B cell (primary cell): ENCODE measurements at places on chromosomes 7 and 10.

DNA sequence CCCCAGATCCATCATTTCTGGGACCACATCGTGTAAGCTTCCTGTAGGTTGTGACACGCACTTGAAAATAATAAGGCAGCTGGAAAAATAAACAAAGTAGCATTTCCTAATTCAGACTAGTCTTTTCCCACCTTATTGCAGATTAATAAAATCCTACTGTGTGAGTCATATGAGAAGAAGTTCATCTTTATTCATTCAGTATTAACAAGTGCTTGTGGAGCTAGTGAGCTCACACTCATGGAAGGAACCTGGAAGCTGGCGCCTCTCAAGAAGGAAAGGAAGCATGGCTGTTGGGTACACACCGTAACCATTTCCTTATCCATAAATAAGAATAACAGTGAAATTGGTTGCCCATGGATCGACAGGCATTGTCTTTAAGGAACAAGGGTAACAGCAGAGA is 152.6 kb upstream of the PFKP start:
- DNase-seq: no peak

GRCh38 chr7:42348071-42348470 is 111.1 kb upstream of the GLI3 start:
- no peak for DNase-seq

GRCh38 chr10:1454428-1454827 is 282.9 kb downstream of the ADARB2 start:
- DNase-seq: peak; percentile 87

GRCh38 chr7:12870219-12870618 is 182.8 kb downstream of the ARL4A start:
- DNase-seq: no peak

DNA sequence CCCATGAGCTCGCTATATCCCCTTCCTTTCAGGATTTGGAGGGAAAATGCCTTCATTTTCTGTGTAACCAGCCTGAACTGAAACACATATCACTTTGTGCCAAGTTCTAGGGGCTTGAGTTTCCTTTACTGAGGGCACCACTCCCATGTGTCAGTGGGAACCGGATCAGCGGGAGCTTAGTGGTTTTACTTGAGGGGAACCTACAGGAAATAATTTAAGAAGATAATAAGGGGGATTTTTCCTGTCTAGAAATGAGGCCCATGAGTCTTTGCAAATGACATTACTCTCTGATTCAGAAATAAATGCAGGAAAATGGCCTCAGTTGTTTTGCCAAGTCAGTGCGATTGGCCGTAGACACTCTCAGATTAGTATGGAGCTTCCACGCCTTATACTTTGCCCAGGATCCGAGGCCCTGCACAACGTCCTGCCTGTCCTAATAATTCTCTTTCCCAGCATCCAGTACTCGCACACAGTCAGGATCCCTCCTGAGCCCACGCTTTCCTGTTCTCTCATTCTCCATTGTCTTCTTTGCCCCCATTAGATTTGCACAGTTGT is 86.4 kb upstream of the LYZL1 start:
- DNase-seq: no peak

DNA sequence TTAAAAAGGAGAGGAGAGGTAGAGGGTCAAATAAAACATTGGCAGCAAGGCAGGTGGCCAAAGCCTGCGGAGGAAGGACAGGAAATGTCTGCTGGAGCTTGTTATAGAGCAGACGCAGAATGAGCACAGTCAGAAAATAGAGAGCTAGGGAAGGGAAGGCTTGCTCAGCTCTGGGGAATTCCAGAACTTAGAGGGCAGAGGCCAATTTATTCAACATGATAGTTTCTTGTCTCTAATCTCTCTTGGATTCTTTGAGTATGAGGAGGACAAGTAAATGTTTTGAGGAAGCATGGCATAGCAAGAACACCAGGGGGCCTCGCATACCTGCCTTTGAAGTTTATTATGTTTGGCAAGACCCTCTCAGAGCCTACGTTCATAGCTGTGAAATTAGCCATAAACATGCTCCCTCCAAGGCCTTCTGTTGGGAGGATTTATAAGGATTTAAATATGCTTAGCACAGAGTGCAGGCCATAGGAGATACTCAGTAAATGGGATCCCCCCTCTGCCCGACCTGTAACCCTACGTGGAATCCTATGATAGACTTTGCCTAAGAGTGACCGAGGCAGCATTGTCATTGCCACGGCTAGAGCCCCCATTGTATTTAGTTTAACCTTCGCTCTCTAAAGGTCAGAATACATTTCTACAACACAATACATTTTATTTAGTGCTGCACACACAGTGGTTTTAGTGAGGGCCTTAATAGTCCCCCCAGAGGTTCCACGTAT is 293.9 kb downstream of the CCDC3 start:
- DNase-seq: peak; percentile 41

GRCh38 chr10:38007991-38008390 is 2.5 kb upstream of the ZNF33A start:
- DNase-seq: no peak

- no peak for DNase-seq
Observed at GRCh38 chr10:113454341-113455061, 98.4 kb upstream of the HABP2 start.

DNA sequence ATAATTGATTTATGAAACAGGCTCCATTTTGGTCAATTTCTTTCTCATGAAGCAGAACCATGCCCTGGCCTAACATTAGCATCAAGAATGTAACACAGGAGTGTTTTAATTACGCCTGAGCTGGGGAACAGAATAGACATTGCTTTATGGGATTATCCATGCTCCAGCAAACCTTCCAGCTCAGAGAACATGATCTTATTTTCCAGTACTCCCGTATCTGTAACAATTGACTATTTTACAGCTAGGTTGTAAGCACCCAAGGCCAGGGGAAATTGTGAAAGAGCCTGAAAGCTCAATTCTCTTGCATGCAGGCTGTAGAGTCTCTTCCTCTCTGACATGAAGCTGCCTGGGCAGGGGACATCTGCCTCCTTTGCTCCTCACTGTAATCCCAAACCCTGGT is 30.8 kb upstream of the CRYGN start:
- DNase-seq: no peak

DNA sequence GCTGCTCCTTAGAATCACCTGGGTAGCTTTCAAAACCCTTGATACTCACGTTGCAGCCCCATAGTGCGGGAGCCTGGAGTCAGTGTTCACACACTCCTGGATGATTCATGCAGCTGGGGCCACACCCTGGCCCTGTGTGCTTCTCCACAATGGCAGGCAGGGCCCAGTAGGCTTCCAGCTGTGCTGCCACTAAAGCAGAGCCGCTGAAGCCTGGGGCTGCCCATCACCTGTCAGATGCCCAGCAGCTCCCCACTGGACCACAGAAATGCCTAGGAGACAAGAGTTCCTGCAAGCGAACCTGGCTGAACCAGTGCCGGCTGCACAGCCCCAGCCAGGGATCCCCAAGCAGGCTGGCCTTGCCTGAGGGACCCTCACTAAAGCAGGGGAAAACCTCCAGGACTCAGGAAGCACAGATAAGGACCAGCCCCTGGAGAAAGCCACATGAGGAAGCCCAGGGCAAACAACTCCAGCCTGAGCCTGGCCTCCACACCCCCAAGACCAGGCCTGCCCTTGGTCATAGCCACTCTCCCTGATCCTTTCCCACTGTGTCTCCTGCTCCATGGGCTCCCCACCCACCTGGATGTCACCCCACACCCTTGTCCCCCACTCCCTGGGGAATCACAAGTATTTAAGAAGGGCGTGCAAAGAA is 111.9 kb downstream of the GRID1 start:
- DNase-seq: no peak

GRCh38 chr7:129729511-129729910 is 118.0 kb downstream of the NRF1 start:
- no peak for DNase-seq

GRCh38 chr7:140698477-140698876 is 2.0 kb downstream of the NDUFB2 start:
- DNase-seq: no peak

- no peak for DNase-seq
Observed at GRCh38 chr10:30436671-30437030, 2.7 kb downstream of the MAP3K8 start.

DNA sequence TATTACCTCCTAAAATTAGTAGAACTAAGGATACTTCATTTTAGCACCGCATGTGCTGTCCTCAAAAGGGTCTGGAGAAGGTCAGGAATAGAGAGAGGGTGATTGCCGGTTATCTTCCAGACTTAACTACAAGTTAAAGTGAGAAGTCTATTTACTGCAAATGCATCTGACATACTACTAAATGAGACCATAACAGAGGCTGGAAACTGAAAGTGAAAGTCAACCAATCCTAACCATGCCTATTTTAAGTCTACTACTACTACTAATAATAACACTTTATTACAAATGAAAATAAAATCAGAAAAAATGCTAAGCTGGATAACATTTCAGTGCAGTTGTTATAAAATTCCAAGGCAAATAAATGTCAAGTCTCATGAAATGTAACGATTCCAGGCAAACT is 244.7 kb downstream of the KIF20B start:
- DNase-seq: peak; percentile 20

DNA sequence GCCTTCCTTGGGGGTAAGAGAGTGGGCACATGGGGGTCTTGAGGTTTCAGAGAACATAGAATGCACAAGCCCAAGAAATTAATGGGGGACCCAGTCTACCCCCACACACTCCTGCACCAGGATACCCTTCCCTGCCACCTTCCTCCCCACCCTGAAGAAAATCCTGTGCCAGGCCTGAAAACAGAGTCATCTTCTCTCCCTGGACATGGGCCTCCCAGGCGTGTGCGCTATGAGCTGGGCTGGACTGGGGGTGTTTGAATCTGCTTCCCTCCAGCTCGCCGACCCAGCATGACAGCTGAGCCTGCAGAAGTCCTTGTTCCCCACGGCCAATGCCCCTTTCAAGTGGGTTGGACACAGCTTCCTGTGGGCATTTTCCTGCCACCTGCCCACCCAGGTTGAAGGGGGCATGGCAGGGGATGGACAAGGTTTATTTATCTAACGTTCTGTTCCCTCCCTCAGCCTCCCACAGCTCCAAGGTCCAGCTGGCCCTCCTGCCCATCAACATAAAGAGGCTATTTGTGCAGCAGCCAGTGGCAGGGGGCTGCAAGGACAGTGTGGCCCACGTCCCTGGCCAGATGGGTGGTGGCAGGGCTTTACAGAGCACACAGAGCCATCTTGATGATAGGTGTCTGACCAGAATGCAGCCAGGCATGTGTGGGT is 141.0 kb downstream of the SH3PXD2A start:
- no peak for DNase-seq

DNA sequence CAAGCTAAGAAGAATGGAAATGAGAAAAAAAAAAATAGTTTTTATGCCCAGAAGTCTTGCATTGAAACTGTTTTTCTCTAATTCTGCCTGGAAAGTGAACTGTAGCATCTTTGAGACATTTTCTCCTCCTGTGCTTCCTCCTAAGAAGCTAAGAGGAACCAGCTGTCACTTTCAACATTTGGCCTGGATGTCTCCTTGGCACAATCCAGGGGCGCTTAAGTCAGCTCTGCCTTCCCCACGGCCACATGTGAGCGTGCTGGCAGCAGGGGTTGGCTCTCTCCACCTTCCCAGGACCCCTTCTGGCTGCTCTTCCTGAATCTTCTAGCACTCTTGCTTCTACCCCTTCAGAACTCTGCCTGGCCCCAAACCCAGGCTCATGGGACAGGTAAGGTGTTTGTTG is 289.6 kb upstream of the ADARB2 start:
- no peak for DNase-seq

- no peak for DNase-seq
Observed at GRCh38 chr10:88138319-88138848, 275.0 kb downstream of the PTEN start.

DNA sequence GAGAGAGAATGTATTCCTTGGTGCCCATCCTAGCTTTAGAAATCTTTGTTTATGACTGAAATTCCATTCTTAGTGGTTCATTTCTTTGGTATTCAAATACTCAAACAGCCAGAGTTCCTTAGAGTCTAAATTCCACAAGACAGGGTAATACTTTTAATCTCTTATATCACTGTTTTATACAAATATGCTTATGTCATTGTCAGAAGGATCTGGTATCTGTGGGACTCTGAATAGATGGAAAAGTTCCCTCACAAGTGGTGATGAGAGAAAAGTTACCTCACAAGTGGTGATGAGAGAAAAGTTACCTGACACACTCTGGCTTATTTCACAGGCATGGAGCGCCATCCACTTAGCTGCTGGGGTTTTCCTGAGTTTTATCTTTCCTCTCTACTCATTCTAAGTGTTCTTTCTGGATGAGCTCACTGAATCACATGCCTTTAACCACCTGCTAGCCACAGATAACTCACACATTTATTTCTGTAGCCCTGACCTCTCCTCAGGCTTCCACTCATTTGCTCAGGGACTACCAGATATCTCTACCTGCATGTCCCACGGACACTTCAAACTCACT is 784.0 kb downstream of the SUGCT start:
- no peak for DNase-seq

DNA sequence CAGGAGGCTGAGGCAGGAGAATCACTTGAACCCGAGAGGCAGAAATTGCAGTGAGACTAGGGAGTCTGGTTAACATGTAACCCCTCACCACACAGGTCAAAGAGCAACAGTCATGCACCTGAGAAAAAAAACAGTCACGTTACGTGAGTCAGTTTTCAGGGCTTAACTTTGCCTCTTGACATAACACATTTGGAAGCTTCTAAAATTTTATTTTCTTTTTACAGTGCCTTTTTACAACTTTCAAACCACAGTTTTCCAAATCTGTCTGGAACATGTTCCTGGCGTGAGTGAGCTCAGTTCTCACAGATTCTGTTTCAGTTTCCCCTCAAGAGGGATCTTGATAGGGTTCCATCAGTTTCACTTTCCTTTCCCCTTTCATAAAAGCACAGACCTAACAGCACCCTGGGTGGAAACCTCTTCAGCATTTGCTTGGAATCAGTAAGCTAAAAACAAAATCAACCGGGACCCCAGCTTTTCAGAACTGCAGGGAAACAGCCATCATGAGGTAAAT is 4.4 kb downstream of the IFIT3 start:
- DNase-seq: peak; percentile 79

DNA sequence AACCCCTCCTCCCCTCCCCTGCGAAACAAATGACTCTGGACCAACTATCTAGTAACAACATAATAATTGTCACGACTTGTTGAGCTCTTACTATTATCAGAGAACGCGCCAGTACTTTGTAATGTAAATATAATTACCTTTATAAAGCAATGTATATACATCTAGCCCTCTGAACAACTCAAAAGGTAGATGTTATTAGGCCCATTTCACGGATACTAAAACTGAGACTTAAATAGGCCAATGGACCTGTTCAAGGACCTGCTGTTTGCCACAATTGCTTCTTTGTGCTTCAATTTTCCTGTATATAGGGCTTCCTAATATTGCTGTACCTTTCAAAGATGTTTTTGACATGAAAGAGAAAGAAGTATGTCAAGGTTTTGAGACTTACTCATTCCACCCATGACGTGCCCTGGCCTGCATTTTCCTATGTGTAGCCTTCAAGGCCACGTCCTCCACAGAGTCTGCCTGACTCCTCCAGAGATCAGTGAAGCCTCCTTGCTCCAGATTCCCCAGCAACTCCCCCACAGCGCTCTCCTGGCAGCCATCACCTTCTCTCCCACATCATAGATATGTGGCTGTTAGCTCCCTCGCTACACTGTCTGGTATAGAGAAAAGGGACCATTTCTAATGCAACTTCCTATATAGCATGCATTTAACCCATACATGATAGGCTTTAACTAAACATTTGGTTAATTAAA is 156.6 kb downstream of the SKIDA1 start:
- no peak for DNase-seq
